ENCODE measurements at places on chromosomes 6 and 20. TPM values are rescaled to one million over a fixed set of nuclear protein-coding genes. Genes with fewer than 3 reads are reported as not detected.

GRCh38 chr6:13998356-13998755 is 73.6 kb downstream of the RNF182 start:
- no peak overlapping the region for H3K27ac ChIP-seq
- no peaks in the 10 kb centered on the region for H3K36me3 ChIP-seq
- no peak overlapping the region for H3K4me3 ChIP-seq
- no peaks in the 10 kb centered on the region for H3K4me1 ChIP-seq
- no peaks in the 10 kb centered on the region for H3K27me3 ChIP-seq

- no peak overlapping the region for H3K27ac ChIP-seq
- peak; percentile 11 for DNase-seq
- H3K27me3 ChIP-seq: no peaks in the 10 kb centered on the region
Measured at GRCh38 chr20:7744411-7744810, 195.8 kb downstream of the HAO1 start.

GRCh38 chr6:96156425-96156824 is 140.7 kb downstream of the FUT9 start:
- H3K4me1 ChIP-seq: no peaks in the 10 kb centered on the region
- no peaks in the 10 kb centered on the region for H3K27me3 ChIP-seq
- H3K36me3 ChIP-seq: no peaks in the 10 kb centered on the region
- peak overlapping the region; percentile 57 for H3K27ac ChIP-seq

- H3K27ac ChIP-seq: no peak overlapping the region
- no peaks in the 10 kb centered on the region for H3K36me3 ChIP-seq
- peaks cover 16% of the 10 kb centered on the region for H3K4me1 ChIP-seq
- no peaks in the 10 kb centered on the region for H3K27me3 ChIP-seq
- no peak for DNase-seq
- no peak overlapping the region for H3K4me3 ChIP-seq
Measured at GRCh38 chr6:7045746-7046145, 62.0 kb upstream of the RREB1 start.

DNA sequence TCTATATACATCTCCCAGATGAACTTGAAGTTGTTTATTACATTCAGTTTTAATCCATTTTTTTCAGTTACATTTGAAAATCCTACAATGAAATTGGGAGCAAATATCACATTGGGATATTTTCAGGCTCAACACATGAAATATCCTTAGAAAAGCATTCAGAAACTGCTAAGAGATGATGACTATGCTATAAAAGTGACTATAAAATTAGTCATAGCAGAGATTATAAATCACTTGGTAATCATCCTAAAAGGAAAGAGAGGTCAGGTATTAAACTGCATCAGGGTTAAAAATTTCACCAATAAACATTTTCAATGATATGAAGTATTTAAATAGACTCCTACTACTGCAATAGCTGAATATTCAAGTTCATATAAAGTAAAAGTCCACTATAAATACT is 987.7 kb downstream of the GRIK2 start:
- DNase-seq: no peak

DNA sequence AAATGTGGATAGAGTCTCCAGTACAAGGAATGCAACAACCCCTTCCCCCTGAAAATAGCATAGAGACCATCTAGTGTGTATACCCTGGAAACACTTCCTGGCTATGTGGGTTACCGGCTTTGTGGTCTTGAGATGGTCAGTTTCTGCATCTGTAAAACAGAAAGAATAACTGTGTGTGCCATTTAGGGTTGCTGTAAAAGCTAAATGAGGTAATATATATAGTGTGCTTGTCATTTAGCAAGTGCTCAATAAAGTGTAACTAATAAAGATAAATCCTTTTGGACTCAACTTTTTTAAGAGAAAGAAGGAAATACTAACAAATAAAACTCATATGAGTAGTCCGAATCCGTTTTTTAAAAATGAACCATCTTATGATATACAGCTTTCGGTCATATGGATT is 109.1 kb downstream of the SOBP start:
- H3K4me1 ChIP-seq: peaks cover 14% of the 10 kb centered on the region
- H3K27me3 ChIP-seq: no peaks in the 10 kb centered on the region
- H3K27ac ChIP-seq: no peak overlapping the region
- H3K36me3 ChIP-seq: no peaks in the 10 kb centered on the region
- H3K4me3 ChIP-seq: no peak overlapping the region

DNA sequence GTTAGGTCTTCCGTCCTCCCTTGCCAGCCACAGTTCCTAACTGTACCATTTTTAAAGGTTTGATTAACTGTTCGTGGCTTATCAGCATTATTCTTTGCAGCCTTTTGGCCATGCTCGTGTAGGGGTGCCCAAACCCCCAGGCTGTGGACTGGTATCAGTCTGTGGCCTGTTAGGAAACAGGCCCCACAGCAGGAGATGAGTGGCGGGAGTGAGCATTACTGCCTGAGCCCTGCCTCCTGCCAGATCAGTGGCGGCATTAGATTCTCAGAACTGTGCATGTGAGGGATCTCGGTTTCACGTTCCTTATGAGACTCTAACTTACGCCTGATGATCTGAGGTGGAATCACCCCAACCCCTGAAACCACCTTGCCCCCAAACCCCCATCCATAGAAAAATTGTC is 79.3 kb downstream of the TBC1D7 start:
- no peaks in the 10 kb centered on the region for H3K4me1 ChIP-seq
- no peak for DNase-seq
- H3K27ac ChIP-seq: no peak overlapping the region
- no peaks in the 10 kb centered on the region for H3K36me3 ChIP-seq

DNA sequence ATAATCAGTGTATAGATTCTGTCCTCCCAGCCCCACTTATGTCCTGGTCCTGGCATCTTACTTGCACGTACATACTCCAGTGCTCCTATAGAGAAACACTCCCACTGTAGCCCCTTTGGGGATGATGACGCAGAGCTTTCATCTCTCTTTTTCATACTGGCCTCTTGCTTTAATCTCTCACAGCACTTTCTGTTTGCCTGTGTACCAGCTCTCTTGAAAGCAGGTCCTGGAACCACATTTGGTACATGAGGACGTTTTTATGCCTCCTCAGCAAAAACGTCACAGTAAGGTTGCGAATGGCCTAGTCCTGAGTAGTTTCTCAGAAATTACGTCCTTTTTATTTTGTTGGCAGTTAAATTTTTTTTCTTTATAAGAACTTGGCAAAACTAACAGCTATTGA is 10.8 kb downstream of the L3MBTL3 start:
- no peaks in the 10 kb centered on the region for H3K36me3 ChIP-seq
- no peak overlapping the region for H3K27ac ChIP-seq
- no peaks in the 10 kb centered on the region for H3K4me1 ChIP-seq
- no peaks in the 10 kb centered on the region for H3K27me3 ChIP-seq

Gene MDFI
- 106 TPM for total RNA-seq

Gene MUCL3
- total RNA-seq: 0.13 TPM
